ENCODE measurements at places on chromosomes 13 and 19.

DNA sequence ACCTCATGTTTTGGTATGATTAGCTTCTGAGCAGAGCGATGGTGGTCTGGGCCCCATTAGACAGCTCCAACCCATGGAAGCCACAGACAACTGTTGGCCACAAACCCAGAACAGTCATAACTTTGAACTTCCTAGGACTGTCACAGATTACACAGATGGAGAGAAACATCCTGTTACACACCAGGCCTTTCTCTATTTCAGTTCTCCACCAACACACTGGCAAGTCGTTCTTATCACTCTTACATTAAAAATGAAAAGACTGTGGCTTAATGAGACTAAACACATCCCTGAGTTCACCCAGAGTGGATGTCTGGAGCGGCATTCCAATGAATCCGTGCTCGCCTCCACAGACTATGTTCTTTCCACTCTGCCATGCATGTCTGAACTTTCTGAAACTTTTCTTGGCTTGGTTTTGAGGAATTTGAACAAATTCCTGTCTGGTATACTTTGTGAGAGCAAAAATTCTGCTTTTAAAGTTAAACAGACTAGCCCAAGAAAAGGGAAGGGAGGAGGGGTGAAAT lies 109.1 kb downstream of the NALCN start:
- no peak for DNase-seq

- no peak for DNase-seq
Observed at GRCh38 chr19:36152019-36152351, 262 bp downstream of the COX7A1 start.

- no peak for DNase-seq
Observed at GRCh38 chr13:112711528-112712265, 21.9 kb downstream of the ATP11A start.

DNA sequence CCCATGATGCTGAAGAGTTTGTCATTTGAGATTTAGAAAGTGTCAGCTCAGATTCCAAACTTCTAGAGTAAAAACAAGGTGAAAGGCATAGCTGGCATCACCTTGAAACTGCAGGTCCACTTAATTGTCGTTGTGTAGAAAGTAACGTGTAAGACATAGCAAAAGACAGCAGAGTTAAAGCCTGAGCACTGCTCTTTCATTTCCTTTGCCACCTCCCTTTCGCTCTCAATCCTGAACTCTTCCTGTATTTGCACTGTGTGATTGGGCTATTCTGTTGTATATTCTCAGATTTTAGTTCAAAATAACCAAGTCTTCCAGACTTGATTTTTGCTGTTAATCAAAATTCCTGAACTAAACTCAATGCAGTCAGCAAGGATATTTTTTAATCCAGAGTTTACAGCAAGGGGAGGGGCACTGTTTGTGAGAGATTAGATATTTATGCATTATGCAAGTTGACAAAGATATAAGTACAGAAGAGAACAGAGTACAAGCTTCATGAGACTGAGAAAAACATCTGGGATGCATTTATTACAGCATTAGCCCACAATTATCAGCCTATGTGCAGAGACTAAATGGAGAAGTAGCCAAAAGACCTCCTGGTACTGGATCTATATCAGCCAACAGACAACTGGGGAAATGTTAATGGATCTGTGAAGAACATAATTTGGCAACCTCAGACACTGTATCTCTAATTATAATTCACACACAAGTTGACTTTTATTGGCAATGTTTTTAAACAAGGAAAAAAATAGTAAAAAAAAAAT lies 328.6 kb downstream of the SUCLA2 start:
- no peak for DNase-seq

GRCh38 chr19:4113398-4114088 lies 10.4 kb downstream of the MAP2K2 start:
- no peak for DNase-seq

- DNase-seq: no peak
Observed at GRCh38 chr13:33119856-33120543, 103.8 kb downstream of the KL start.

GRCh38 chr13:86569974-86570373 lies 770.8 kb upstream of the SLITRK6 start:
- DNase-seq: no peak

- DNase-seq: no peak
Observed at GRCh38 chr13:80083853-80084676, 256.9 kb downstream of the SPRY2 start.
